ENCODE measurements at places on chromosomes 4 and X. TPM values are rescaled to one million over a fixed set of nuclear protein-coding genes. Genes with fewer than 3 reads are reported as not detected.

DNA sequence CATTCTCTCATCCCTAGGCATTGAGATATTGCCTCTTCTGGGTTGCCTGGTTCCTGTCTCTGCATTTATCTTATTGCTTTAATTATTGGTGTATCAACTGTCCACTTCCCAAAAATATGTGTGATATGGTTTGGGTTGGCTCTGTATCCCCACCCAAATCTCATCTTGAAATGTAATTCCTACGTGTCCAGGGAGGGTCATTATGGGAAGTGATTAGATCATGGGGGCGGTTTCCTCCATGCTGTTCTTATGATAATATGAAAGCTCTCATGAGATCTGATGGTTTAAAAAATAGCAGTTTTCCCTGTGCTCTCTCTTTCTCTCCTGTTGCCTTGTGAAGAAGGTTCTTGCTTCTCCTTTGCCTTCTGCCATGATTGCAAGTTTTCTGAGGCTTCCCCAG, 308.3 kb upstream of the HS3ST1 start:
- no peaks in the 10 kb centered on the region for H3K36me3 ChIP-seq
- no peaks in the 10 kb centered on the region for H3K4me1 ChIP-seq
- no peaks in the 10 kb centered on the region for H3K27me3 ChIP-seq
- no peak for DNase-seq

GRCh38 chrX:129750971-129751370, 12.2 kb downstream of the XPNPEP2 start:
- H3K36me3 ChIP-seq = no peaks in the 10 kb centered on the region
- DNase-seq = no peak
- no peak overlapping the region for H3K4me3 ChIP-seq
- no peaks in the 10 kb centered on the region for H3K27me3 ChIP-seq

- H3K27ac ChIP-seq = no peak overlapping the region
- no peaks in the 10 kb centered on the region for H3K36me3 ChIP-seq
- DNase-seq = no peak
Measured at GRCh38 chrX:25277574-25277973, 261.8 kb upstream of the ARX start.

GRCh38 chrX:71067089-71067488, 1.0 kb downstream of the SNX12 start:
- H3K27ac ChIP-seq = peak overlapping the region; percentile 54
- H3K4me1 ChIP-seq = no peaks in the 10 kb centered on the region
- H3K4me3 ChIP-seq = peak overlapping the region; percentile 62
- DNase-seq = no peak
- no peaks in the 10 kb centered on the region for H3K27me3 ChIP-seq
- H3K36me3 ChIP-seq = no peaks in the 10 kb centered on the region

DNA sequence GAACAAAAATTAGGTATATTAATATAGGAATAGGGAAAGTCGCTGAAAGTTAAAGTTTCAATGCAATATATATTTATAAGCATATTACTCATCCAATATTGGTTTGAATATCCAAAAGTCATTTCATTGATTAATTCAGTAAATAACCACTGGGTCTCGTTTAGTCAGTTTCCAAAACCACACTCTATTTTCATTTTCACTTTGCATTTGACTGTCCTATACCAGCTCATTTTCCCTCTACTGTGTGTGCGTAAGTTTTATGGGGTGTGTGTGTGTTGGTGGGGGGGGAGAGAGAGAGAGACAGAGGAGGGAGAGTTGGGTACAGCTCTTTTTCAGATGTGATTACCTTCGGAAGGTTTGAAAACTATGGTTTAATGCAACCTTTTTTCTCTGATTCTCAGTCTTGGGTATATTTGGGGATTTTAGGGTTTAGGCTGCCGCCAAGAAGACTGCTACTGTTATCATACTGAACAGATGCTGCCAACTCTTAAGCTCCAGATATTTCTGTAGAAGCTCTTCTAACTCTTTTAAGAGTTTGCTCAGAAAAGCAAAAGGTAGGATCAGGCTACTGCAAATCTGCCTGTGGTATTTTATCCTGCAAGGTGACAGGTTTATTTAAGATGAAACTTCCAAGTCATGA, 1427.4 kb downstream of the PCDH7 start:
- H3K36me3 ChIP-seq = no peaks in the 10 kb centered on the region
- no peak for DNase-seq
- H3K27me3 ChIP-seq = no peaks in the 10 kb centered on the region
- no peaks in the 10 kb centered on the region for H3K4me1 ChIP-seq
- H3K27ac ChIP-seq = no peak overlapping the region
- H3K4me3 ChIP-seq = no peak overlapping the region

DNA sequence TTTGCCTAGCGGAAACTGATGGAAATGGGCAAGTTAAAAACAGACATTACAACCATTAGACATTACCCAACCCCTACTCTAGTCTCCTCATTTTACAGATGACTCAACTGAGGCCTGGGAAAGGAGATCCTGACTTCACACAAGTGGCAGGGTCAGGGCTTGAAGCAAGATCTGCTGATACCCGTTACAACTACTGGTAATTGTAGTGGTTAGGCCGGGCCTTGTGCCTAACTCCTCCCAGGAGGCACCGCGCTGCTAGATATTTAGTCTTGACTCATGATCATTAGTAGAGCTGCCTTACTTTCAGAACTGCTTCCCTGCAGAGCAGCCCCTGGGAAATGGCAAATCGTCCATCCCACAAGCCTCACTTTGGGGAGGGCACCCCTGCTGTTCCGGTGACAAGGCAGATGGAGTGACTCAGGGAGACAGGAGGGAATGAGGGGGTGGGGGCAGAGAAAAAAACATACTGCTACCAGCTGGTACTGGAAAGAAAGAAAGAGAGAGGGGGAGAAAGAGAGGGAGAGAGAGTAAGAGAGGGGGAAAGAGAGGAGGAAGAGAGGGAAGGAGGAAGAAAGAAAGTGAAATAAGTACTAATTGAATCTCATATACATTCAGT, 12.2 kb downstream of the ARHGEF6 start:
- H3K27ac ChIP-seq = no peak overlapping the region
- H3K4me3 ChIP-seq = no peak overlapping the region
- no peaks in the 10 kb centered on the region for H3K4me1 ChIP-seq
- H3K27me3 ChIP-seq = no peaks in the 10 kb centered on the region

DNA sequence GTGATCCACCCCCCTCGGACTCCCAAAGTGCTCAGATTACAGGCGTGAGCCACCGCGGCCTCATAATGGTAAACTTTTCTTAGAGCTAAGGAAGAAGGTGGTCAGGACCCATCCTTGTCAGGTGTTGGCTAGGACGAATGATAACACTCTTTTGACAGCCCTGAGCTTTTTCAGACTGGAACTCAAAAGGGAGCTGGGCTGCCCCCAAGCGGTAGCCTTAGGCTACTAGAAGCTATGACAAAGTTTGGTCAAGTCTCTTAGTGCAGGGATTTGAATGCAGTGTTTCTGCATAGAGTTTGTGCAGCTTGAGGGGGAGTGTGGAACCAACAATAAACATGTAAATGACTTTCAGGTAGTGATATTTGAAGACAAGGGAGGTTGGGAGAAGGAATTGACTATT, 11.8 kb upstream of the HSD17B10 start:
- H3K4me1 ChIP-seq = no peaks in the 10 kb centered on the region
- H3K27ac ChIP-seq = no peak overlapping the region
- no peaks in the 10 kb centered on the region for H3K36me3 ChIP-seq
- peak; percentile 49 for DNase-seq
- H3K27me3 ChIP-seq = no peaks in the 10 kb centered on the region

DNA sequence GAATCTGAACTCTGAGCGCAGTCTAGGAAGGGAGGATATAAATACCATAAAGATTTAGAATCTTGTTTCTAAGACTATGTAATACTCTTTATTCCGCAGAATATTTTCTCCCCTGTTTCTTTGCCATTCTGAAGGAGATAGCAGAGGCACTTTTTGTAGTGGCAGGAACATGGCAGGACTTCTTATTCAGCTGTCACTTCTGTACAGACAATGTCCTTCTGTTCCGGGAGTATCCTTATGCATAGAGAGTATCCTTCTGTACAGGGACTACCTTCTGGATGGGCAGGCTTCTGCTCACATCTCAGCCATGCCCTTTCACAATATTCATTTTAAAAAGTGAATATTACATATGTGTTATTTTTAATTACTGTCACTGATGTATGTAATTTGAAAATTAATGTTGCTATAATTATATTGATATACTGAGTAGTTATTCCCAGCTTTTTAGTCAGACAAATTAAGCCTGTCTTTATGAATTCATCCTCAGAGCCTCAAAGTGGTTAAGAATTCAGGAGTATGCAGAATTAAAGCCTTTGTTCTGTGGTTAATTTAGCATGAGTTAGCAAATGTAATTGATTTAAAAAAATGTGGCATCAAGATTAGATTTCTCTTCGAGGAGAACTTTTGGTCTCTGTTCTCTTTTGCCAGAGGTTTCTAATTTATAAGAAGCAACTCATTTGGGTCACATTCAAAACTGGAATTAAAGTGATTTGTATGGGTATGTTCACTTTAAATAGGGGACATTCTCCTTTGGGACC, 174.4 kb downstream of the FHIP1A start:
- H3K27ac ChIP-seq = no peak overlapping the region
- H3K27me3 ChIP-seq = no peaks in the 10 kb centered on the region
- no peak for DNase-seq
- H3K36me3 ChIP-seq = no peaks in the 10 kb centered on the region

DNA sequence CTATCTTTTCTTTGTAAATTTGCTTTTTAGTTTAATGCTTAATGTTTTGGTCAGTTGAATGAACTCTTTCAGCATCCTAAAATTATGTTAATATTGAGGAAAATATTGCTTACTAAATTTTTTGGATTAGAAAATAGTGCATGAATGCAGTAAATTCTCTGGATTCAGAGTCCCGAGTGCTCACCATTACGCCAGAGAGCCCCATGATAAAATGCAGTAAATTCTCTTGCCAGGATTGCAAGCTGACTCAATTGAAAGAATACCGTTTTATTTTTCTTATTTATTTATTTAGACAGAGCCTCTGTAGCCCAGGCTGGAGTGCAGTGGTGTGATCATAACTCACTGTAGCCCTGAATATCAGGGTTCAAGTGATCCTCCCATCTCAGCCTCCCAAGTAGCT, 60.9 kb upstream of the ENPEP start:
- H3K36me3 ChIP-seq = no peaks in the 10 kb centered on the region
- H3K4me1 ChIP-seq = peaks cover 9% of the 10 kb centered on the region
- DNase-seq = no peak
- H3K4me3 ChIP-seq = no peak overlapping the region
- no peak overlapping the region for H3K27ac ChIP-seq
- H3K27me3 ChIP-seq = no peaks in the 10 kb centered on the region

DNA sequence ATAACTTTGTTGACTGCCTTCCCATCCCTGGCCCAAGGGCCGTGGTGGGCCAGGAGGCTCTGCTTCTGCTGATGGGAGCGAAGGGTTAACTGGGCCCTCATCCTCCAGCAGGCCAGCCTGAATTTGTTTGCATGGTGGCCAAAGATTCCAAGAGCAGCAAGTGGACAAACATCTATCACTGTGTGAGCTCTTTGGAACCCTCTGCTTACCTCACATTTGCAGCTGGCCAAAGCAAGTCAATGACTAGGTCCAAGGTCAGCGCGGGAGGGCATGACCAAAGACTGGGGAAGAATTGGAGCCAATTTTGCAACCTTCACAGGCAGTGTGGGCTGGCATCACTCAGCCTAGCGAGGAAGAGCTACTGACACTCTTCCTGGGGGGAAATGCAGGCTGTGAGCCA, 67.8 kb upstream of the ATP6AP2 start:
- peak; percentile 78 for DNase-seq
- H3K4me1 ChIP-seq = no peaks in the 10 kb centered on the region
- no peak overlapping the region for H3K4me3 ChIP-seq
- H3K36me3 ChIP-seq = no peaks in the 10 kb centered on the region
- no peak overlapping the region for H3K27ac ChIP-seq

DNA sequence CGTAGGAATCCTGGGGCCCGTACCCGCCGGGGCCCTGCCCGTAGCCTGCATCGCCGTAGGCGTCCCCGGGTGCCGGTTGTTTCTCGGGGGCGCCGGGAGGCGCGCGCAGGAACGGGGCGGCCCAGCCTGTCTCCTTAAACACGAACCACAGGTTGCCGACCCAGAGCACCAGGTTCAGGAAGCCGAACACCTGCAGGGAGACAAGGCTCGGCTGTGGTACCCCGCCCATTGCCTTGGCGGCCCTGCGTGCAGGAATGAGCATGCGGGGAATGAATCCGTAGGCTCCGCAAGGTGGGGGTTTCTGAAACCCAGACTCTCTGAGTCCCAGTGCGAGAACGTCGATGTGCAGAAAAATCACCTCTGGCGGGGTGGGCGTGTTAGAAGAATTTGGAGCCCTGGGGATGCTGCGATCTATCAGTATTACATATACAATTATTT, 5.4 kb upstream of the PRICKLE3 start:
- no peaks in the 10 kb centered on the region for H3K27me3 ChIP-seq
- peak overlapping the region; percentile 77 for H3K27ac ChIP-seq
- H3K4me1 ChIP-seq = no peaks in the 10 kb centered on the region

GRCh38 chr4:40763228-40763716, 13.5 kb downstream of the NSUN7 start:
- no peak overlapping the region for H3K4me3 ChIP-seq
- no peaks in the 10 kb centered on the region for H3K36me3 ChIP-seq
- no peak for DNase-seq
- no peak overlapping the region for H3K27ac ChIP-seq

DNA sequence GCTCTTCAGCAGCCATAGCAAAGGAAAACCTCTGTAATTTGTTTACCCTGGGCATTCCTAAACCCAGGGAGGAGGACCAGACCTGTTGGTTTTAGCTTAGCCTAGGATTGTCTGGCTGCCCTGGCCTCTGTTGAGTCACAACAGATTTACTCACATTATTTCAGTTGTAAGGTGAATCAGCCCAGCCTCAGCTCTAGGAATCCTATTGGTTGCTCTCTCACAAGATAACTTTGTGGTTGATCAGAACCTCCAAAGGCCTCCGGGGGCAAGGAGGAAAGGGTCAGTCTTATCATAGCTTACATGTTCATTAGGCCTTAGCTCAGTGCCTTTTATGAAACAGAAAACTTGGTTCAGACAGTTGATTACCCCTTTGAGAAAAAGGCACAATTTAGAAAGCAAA, 41.0 kb downstream of the PDK3 start:
- H3K27ac ChIP-seq = no peak overlapping the region
- DNase-seq = no peak
- no peaks in the 10 kb centered on the region for H3K27me3 ChIP-seq
- no peak overlapping the region for H3K4me3 ChIP-seq

GRCh38 chr4:129218360-129218759, 122.4 kb downstream of the C4orf33 start:
- no peaks in the 10 kb centered on the region for H3K27me3 ChIP-seq
- no peak overlapping the region for H3K27ac ChIP-seq
- H3K4me3 ChIP-seq = no peak overlapping the region
- H3K36me3 ChIP-seq = no peaks in the 10 kb centered on the region
- H3K4me1 ChIP-seq = no peaks in the 10 kb centered on the region

GRCh38 chrX:46330513-46330912, 214.7 kb downstream of the ZNF674 start:
- H3K27ac ChIP-seq = no peak overlapping the region
- H3K4me3 ChIP-seq = no peak overlapping the region
- H3K36me3 ChIP-seq = no peaks in the 10 kb centered on the region
- DNase-seq = no peak

GRCh38 chr4:76028350-76028765, 5.1 kb upstream of the CXCL10 start:
- no peaks in the 10 kb centered on the region for H3K27me3 ChIP-seq
- no peak for DNase-seq
- no peaks in the 10 kb centered on the region for H3K4me1 ChIP-seq
- no peaks in the 10 kb centered on the region for H3K36me3 ChIP-seq
- H3K27ac ChIP-seq = no peak overlapping the region
- peak overlapping the region; percentile 41 for H3K4me3 ChIP-seq

COX7B2 gene
- total RNA-seq = not detected

AIFM1 gene
- total RNA-seq = 73.4 TPM

EXOC1L gene
- total RNA-seq = not detected

ADH1B gene
- total RNA-seq = 633 TPM

COL4A6 gene
- total RNA-seq = not detected

SLC4A4 gene
- 26.7 TPM for total RNA-seq

DCX gene
- not detected for total RNA-seq
